ENCODE measurements at places on chromosomes 3 and 15. TPM values are rescaled to one million over a fixed set of nuclear protein-coding genes. Genes with fewer than 3 reads are reported as not detected.

DNA sequence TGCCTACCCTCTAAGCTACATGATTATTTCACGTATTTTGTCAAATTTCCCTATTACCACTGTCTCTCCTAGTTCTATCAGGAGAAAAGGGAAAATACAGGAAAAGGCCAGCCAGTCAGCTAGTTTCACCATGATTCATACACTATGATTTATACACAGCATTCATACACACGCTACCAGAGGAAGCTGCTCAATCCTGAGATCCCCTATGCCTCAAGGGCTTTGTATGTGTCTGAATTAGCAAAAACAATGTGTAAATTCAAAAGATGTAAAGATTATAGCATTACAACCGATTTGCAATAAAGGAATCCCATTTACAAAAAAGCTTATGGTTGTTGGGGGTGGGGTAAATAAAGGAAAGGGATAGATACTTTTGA is 3.1 kb upstream of the ACKR4 start:
- no peak for DNase-seq

The KLHL40 gene
- polyA plus RNA-seq = not detected

The GCNT3 gene
- polyA plus RNA-seq = not detected

DNA sequence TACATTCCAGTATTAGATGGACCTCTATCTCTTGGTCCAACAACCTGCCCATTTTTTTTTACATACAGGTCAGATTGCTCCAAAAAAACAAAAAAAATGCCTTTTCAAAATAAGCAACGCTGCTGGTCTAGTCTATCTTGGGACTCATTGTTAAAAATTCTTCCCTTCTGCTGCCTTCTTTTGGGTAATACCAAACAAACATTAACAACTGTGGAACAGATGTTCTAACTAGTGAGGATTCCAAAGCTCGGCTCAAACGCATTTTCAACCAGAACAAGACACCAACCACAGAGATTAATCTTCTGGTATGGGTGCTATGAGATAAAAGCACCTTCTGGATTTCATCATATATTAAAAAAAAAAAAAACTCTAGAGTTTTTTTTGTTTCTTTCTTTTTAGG is 24.7 kb downstream of the ARHGAP31 start:
- DNase-seq = no peak

GRCh38 chr3:76615719-76616118 is 424.2 kb upstream of the ROBO2 start:
- DNase-seq = no peak

The OXTR gene
- polyA plus RNA-seq = not detected

GRCh38 chr3:42133500-42134298 is 42.5 kb downstream of the TRAK1 start:
- no peak for DNase-seq

The DZIP3 gene
- polyA plus RNA-seq = 22.5 TPM

GRCh38 chr15:39610665-39611064 is 29.8 kb downstream of the THBS1 start:
- DNase-seq = no peak

The SKOR1 gene
- polyA plus RNA-seq = 0.05 TPM

DNA sequence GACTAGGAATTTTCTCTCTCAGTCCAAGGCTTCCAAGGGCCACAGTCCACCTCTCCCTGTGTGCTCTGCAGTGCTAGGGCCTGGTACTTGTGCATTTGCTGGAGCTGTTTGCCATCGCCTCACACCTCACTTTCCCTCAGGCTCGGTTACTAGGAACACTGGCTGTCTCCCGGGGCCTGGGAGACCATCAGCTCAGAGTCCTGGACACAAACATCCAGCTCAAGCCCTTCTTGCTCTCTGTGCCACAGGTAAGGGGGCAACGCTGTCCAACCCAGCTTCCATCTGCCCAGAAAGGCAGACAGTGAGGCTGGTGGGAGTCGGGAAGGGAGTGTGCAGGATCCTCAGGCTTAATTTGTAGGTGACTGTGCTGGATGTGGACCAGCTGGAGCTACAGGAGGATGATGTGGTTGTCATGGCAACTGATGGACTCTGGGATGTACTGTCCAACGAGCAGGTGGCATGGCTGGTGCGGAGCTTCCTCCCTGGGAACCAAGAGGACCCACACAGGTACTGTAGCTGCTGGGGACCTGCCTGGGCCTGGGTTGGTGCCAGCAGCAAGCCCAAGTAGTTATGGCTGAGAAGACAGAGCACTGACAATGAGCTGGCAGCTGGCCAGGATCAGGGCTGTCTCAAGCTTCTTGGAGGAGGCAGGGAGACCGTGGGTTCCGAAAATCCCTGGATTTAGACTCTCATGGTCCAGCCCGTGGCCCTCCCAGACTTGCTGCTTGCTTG is 3.4 kb downstream of the PPM1M start:
- DNase-seq = peak; percentile 48

DNA sequence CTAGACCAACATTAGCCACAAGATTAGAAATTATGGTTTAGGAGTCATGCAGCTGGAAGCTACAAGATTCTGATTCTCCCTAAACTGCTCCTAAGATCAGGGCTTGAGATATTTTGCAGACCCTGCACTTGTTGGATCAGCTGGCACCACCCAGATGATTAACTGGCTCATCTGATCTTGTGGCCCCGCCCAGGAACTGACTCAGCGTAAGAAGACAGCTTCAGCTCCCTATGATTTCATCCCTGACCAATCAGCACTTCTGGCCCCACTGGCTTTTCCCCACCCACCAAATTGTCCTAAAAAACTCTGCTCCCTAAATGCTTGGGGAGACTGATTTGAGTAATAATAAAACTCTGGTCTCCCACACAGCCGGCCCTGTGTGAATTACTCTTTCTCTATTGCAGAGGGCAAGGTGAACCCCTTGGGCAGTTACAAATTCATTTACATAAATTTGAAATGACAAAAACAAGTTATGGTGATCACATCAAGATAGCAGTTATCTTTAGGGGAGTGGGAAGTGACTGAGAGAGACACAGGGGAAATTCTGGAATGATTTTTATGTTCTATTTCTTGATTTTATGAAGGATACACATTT is 76.5 kb downstream of the CD200R1L start:
- DNase-seq = no peak

GRCh38 chr15:29196290-29196689 is 73.3 kb downstream of the NSMCE3 start:
- DNase-seq = no peak

DNA sequence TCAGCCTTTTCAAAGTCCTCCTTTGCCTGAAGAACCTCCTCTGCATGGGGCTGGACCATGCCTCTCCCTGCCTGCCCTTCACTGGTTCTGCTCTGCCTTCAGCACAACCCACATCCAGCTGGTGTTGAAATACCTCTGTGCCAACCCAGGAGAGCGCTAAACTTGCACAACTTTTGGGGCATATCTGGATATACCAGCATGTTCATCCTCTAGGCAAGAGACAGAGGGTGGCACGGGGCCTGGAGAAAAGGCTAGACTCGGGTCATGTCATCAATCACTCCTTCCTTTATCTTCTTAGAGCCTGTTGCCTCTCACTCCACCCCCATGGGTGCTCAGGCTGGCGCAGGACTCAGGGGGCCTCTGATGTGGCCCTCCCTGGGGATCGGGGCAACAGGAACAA is 4.8 kb downstream of the SEMA4B start:
- no peak for DNase-seq

- DNase-seq = peak; percentile 84
Measured at GRCh38 chr3:122793568-122794416, at the start of gene HSPBAP1. TSS of gene HSPBAP1 (minus strand) at chr3:122793831. CDS start at chr3:122793680, 151 bp downstream.

The CTDSPL gene
- polyA plus RNA-seq = 0.32 TPM

The LNP1 gene
- 0.66 TPM for polyA plus RNA-seq

The GOLGA8M gene
- not detected for polyA plus RNA-seq

The CRYBG3 gene
- 0.48 TPM for polyA plus RNA-seq

- DNase-seq = no peak
Measured at GRCh38 chr3:138118612-138119422, 3.4 kb upstream of the DZIP1L start.

DNA sequence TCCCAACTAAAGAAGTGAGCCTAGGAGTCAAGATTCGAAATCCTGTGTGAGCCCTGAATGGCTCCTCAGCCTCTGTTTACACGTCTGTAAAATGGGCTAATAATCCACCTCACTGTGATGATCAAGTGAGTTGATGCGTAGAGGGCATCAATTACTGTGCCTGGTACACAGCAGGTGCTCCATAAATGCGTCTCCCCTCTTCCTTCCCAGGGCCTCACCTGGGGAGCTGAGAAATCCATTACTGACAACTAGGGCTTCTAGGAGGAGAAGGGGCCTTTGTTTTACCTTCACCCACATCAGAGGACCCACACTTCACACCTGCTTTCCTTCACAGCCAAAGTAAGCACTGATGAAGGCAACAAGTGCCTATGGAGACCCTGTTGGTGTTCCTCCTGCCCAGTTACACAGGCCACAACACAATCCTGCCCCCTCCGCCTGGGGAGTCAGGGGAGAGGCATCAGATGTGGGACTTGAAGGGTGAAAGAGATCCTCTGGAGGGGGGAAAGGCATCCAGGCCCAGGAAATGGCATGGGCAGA is 1.4 kb downstream of the CIB2 start:
- DNase-seq = peak; percentile 25

GRCh38 chr15:57015897-57016296 is 97.5 kb downstream of the TCF12 start:
- DNase-seq = no peak

DNA sequence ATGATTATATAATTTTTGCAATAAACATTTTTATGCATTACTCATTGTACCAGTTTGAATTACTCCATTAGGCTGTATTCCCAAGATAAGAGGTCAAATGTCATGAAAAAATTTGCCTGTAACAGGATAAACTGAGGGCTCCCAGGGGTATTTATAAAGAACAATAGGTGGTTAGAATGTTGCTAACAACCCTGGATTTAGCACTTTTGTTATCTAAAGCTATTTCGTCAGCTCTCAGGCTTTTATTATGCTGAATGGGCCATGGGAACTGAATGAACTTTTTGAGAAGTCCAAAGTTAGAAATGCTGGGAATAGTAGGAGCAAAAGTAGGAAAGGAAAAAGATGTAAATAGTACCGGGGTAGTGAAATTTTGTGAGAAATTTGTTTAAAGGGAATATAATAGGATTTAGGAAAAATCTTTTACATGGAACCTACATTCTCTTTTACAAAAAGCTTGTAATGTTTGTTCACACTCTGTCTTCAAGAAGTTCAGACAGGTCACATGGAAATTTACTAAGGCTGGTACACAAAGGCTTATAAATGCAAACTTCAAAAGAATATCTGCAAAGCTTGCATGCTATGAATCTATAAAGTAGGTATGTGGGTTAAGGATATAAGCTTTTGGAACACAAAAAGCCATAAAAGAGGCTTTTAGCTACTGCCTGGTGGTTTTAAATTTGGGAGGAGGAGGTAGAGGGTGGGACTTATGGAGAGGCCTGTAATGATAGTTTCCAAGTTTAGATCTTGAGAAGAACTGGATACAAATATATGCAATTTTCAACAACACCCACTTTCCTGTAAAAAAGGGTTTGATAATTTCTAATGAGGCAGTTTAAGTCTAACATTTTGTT is 445.8 kb upstream of the NAALADL2 start:
- no peak for DNase-seq

- no peak for DNase-seq
Measured at GRCh38 chr15:66211670-66212562, 41.6 kb downstream of the MEGF11 start.

- no peak for DNase-seq
Measured at GRCh38 chr3:59189526-59189925, 139.7 kb upstream of the CFAP20DC start.

DNA sequence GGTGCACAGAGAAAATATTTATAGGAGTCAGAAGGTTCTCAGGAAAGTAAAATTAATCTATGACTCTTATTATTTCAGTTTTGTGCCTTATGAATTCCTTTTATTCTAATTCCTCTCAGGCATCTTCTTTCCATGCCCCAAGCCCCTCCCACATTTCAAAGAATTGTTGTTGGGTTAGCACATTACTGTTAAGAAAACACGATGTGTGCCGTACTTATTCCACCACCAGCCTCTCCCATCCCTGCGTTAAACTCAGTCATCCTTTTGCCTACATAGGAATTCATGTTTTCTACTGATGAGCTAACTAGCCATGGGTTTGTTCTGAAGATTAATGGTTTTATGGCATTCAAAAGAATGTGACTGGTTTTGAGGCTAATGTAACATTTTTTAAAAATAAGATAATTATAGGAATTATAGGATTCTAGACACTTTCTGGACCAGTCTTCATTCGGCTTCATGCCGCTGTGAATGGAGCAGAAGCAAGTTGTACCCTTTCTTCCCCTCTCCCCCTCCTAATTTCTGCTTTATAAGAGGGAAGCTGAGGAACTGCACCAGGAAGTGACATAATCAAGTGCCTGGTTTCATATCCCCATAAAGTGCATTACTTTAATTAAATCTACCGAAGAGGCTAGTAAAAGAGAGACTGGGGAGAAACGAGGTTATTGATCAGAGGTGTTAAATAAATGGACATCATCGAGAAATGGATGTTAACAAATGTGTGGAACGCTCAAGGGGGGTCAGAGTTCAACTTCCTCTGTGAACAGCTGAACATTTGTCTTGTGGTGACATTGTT is 12.3 kb upstream of the MB21D2 start:
- DNase-seq = no peak

GRCh38 chr15:32879980-32880379 is 162.2 kb downstream of the GREM1 start:
- DNase-seq = no peak

GRCh38 chr3:12284591-12284990 is 4.3 kb upstream of the PPARG start:
- DNase-seq = no peak

DNA sequence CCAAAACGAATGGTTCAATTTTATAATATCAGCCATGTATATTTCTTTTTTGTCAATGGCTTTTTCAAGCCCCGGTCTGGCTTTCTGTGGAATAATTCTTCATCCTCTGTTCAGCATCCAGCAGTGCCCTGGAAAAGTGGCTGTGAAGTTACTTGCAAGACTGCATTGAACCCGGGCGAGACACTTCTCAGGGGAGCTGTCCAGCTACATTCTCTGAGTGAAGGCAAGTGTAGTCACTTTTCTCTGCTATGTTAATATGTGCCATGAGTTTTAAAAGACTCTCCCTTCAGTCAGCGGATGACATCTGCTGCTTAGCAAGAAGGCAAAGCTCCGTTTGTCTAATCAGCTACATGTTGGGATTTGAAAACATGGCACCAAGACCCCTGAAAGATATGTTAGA is 81.3 kb upstream of the RGMA start:
- DNase-seq = no peak

The SLC2A2 gene
- polyA plus RNA-seq = not detected

DNA sequence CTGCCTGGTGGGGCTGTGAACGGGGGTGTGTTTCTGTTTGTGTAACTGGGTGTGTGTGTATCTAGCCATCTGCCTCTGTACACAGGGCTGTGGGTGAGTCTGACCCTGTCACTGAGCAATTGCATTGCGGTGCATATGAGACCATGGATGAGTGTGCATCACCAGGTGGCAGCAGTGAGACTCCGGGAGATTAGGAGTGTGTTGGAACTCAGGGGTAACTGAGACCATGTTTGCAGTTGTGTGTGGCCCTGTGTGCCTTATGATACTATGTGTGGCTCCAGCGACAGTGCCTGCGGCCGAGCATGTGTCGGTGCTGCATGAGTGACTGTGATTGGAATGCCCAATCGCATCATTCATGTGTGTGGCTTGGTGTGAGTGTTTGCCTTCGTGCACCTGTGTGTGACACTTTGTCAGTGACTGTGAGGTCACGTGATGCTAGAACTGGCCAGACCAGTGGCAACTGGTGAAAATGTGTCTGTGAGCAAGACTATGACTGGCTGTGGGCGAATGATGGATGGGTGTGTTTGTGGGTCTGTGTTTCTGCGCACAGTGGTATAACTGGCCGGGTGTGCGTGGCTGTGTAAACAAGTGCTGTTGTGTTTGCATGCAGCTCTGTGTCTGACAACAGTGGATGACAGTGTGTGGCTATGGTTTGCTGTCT is 14.0 kb downstream of the VILL start:
- DNase-seq = peak; percentile 35

The NKIRAS1 gene
- 2.8 TPM for polyA plus RNA-seq

GRCh38 chr3:129607391-129608068 is 1.1 kb upstream of the PLXND1 start:
- DNase-seq = no peak

Measured in naive thymus-derived CD8-positive, alpha-beta T cell (primary cell).